ENCODE measurements at places on chromosomes 3 and 15.
A peak's percentile ranks its signal among the peaks of the same experiment; 100 is the strongest.

- no peak for DNase-seq
Measured at GRCh38 chr3:51873876-51874275, 1.5 kb downstream of the IQCF5 start.

GRCh38 chr3:2156244-2156847 is 57.7 kb downstream of the CNTN4 start:
- DNase-seq: no peak

DNA sequence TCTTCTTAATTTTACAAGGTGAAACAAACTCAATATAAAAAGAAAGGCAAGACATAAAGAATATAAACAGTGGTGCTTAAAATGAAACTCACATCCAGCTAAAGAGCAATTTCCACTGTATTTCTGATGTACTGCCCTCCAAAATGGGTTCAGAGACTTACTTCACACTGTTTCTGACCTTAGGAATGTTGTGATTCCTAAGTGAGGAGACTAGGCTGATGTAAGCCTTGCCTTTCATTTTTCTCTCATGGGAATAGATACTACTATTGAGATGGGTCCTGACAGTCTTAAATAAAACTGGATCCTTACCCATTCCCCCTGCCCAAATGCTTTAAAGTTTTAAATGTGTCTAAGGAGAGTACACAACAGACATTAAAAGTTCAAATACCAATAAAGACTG is 86.9 kb downstream of the CBLB start:
- DNase-seq: no peak

DNA sequence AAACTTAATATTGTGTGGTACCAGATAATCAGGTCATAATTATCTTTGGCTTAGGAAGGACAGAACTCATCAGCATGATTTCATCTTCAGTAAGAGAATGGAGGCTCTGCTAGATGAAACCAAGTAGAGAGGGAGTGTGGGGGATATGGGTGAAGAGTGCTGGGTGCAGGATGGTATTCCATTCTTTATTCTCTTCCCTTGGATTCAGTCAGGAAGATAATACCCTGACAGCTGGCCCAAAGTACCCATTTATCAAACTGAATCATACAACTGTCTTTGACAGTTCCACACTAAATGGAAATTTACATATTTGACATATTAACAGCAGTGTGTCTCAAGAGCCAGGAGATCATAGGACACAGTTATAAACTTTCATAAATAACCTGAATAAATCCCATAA is 44.7 kb downstream of the GOLIM4 start:
- DNase-seq: no peak

GRCh38 chr3:34504775-34505174 is 706.3 kb downstream of the PDCD6IP start:
- no peak for DNase-seq

DNA sequence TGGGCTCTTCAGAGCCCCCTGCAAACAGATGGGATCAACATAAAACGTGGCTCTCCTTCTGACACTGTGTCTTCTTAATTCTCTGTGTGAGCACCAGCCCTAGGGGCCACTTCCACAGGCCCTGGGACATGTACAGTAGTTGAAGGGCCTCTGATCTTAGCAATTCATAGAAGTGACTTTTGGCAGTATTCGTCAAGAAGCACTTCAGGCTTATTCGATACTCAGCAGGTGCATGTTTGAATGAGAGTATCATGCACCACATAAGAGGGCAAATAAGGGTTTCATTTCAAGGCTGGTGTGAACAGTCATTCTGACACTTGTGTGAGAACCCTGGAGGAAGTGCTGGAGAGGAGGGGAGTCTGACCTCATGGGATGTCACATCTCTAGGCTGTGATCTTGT is 113.9 kb downstream of the GABRG3 start:
- DNase-seq: no peak

- DNase-seq: no peak
Measured at GRCh38 chr3:36908647-36909180, 36.1 kb downstream of the TRANK1 start.

GRCh38 chr3:129618186-129618820 is 11.8 kb upstream of the PLXND1 start:
- DNase-seq: no peak

DNA sequence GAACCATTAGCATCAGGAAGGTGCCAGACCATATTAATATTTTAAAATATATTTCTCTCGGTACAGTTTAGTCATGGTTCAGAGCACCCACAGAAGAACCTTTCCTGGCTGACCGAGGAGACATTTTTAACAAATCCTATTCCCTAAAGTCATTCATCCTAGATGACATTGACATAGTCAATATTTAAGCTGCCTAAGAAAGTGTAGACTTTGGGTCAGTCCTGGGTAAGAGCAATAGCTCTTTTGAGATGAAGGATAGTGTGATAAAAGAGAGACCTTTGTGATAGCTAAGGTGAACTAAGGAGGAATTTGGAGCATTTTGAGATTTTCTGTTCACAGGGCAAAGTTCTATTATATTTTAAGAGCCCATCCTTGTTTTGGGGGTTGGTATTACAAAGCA is 47.5 kb downstream of the ZNF609 start:
- no peak for DNase-seq

DNA sequence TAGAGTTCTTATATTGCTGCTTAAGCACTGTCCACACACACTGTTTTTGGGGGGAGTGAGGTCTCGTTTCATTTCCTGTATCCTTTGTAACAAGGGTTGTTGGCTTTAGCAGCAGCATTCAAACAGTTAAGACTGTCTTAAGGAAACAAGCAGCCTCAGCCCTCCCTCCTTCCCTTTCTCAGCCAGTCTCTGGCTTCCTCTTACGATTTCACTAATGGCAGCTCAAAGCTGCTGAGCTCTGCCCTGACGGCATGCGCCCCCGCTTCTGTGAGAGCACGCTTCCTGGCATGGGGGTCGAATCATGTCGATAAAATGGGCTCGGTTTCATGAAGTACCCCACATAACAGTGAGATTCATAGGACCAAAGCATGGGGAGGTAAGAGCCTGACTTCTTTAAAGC is 105.0 kb downstream of the KLHL25 start:
- peak; percentile 47 for DNase-seq

DNA sequence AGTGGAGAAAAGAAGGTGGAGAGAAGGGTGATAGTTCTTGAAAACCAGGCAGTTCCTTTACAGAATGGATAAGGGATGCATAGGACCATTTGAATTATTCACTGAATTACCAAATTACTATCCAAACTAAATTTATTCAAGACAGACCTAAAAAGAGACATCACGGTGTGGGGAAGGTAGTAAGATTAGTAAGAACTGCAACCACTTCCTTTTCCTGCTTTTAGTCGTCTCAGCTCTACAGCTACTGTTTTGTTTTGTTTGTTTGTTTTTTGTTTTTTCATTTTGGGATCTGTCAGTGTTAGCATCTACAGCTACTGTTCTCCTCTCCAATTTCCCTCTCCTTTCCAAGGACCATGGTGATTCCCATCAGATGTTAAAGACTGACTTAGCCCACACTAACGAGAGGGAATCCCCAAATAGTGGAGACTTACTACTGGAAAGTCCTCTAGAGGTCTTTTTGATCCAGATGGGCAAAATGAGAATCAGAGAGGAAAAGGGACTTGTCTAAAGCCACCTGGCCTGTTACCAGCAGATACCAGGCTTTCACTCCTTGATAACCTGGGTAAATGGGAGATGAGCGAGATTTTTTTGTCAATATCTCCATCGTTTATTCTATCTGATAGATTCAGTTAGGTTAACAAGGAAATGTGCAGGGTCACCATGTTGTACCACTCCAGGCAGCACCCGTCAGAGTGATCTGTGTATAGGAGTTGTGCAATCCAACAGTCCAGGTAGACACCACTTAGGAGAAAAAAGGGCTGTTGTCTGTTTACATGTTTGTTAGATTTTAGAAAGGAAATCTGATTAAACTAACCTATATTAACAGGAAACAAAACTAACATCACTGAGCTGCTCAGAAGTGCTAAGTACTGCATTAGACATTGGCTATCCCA is 6.0 kb downstream of the HCLS1 start:
- no peak for DNase-seq

GRCh38 chr3:169256796-169257522 is 406.6 kb downstream of the MECOM start:
- no peak for DNase-seq

DNA sequence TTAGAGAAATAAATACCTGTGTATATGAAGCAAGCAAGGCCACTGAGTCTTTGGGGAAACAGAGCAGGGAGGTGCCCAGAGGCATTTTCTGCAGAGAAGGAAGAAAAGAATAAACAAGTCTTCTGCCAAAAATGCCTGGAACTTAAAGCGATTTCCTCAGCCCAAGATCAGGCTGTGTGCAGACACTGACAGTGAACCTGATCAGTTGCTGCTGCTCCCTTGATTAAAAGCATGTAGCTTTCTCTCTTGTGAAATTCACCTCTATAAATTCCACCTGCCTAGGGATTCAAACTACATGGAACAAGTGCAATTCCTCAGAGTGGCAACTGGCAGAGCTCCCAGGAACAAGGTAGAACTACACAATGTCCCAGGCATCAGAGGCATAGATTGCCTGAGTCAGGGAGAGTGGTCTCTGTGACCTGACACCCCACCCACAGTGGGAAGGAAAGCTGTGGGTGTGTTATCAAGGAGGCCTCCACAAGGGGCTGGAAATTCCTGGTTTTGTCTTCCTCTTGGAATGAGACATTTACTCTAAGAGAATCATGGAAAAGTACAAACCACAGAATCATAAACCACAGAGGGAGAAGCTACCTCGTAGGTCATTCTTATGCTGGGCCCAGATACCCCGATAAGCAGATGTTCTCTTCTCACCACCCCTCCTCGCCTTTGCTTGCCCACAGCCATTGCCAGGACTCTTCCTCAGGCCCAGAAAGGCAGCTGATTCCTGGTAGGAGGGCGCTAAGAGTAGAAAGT is 1.8 kb upstream of the ZBTB38 start:
- no peak for DNase-seq

DNA sequence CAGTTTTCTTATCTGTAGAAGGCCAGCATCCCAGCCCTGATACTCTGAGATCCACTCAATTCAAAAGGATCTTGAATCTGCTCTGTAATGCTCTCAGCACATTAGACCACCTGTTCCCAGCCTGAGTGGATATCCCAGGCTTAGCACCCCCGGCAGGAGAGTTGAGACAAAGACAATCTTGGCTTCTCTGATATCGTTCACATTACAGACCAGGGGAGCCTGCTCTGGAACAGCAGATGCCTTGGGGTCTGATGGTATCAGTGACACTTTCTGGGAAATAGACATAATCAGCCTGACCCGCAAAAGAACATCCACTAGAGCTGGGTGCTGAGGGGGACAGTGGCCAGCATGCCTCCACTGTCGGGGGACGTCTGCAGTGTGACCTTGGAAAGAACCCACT is 70.6 kb downstream of the BDH1 start:
- no peak for DNase-seq

- DNase-seq: no peak
Measured at GRCh38 chr3:126216416-126216815, 36.0 kb upstream of the ALDH1L1 start.

DNA sequence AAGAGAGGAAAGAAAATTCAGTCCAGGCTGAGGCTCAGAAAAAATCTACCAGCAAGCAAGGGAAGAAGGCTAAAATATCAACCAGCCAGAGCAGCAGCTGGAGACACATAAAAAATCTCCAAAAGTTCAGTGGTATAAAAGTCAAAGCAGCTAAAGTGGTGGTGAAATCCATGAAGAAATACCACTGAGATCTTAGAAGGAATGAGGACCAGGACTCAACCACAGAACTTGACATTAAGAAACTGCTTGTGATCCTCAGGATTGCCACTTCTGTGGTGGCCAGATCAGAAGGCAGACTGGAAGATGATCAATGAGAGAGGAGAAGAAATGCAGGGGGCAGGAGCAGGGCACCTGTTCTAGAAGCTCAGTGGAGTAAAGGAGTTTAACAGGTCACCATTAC is 22.5 kb downstream of the CNTN3 start:
- no peak for DNase-seq

- DNase-seq: no peak
Measured at GRCh38 chr15:40309344-40309862, 1.7 kb upstream of the PLCB2 start.

- DNase-seq: no peak
Measured at GRCh38 chr3:139319428-139320402, 24.1 kb upstream of the MRPS22 start.

DNA sequence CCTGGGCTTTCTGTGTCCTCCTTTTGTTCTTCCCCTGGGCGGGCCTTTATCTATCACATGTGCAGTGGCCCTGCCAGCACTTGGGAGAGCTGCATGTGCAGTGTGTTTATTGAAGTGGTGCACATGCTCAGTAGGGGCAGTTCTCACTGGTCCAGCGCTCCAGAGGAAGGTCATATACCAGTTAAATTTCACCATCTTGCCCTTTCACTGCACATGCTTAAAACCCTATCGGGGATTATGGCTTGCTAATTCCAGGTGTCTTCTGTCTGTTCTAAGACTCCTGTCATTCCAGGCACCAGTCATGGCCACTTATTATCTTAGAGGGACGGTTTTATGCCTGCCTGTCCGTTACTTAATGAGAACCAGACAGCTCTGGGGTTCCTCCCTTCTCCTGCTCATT is 52.2 kb downstream of the ROPN1B start:
- no peak for DNase-seq

DNA sequence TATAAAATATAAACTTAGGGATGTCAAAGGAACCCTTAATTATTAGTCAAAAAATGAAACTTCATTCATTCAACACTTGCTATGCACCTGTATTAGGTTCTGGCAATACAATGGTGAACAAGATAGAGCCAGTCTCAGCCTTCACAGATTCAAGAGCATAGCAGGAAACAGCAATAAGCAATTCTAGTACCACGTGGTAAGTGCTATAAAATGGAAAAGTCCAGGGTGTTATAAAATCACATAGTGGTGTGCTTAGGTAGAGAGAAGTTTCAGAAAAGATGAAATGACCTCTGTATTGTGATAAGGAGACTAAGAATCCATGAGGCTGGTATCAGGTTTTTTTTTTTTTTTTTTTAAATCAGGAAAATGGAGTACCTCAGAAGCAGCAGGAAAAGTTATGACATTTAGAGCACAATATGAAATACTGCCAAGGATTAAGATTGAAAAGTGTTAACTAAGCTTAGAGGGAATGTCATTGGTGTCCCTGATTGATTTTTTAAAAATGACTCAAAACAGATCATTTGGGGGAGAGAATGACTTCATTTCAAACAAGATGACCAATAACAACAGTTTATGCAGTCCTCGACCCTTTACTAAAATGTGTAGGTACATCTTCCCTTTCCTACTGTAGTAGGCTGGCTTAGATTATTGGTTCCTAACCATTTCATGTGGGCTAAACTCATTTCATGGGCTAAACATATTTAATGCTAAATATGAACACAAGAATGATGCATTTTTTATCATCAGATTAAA is 5.0 kb downstream of the TOMM70 start:
- DNase-seq: no peak

DNA sequence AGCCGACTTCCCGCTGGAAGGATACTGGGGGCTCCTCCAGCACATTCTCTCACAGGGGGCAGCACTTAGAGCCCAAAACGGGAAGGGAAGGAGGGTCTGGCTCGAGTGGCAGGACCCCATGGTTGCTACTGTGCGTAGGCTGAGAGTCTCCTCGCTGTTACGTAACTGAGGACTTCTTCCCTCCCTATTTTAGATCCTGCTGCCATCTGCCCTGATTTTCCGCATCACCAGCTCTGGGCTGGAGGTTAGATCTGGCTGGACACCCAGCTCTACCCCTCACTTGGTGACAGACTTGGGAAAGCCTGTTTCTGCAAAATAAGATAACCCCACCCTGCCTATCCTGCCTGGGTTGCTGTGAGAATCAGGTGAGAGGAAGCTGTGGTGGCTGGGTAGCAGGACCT is 47.7 kb downstream of the BDH1 start:
- DNase-seq: no peak

GRCh38 chr3:45965253-45965652 is 22.0 kb downstream of the CXCR6 start:
- no peak for DNase-seq
